Stimulated activated CD4-positive, alpha-beta T cell treated with anti-CD3 and anti-CD28 coated beads, Interleukin-4, amount 100 ng/mL, for 4 hours (primary cell): ENCODE measurements at places on chromosomes 5 and 9.

DNA sequence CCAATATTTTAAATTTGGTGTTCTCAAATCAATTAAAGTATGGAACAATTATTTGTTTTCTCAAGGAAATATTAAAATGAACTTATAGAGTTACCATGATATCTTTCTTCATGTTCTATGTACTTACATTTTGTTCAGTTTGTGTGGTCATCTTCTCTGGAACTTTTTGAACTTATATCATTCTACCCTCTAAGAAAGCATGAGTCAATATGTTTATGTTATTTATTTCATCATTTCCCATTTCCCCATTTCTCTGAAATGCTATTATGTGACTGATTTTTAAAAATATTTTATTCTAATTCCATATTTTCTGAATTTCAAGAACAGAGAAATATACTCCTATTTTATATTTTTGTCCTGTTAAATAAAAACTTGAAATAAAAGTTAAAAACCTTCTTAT, 123.5 kb upstream of the ACOT12 start:
- no peak for DNase-seq

GRCh38 chr5:76960004-76960625, 7.3 kb downstream of the CRHBP start:
- no peak for DNase-seq

DNA sequence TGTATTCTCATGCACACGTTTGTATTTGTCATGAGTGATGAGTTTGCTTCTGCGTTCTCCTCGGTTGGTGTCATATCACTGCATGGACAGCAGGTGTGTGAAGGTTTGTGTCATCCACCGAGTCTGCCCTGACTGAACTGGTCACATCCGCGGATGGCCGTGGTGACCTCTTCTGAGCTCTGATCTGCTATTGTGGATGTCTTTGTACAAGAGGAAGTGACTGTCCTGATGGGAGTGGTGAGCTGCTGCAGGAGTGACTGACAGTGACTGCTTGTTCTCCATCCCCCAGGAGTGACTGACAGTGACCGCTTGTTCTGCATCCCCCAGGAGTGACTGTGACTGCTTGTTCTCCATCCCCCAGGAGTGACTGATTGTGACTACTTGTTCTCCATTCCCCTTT, 69.9 kb downstream of the EHMT1 start:
- no peak for DNase-seq

GRCh38 chr9:100112677-100113336, 13.8 kb downstream of the INVS start:
- no peak for DNase-seq

DNA sequence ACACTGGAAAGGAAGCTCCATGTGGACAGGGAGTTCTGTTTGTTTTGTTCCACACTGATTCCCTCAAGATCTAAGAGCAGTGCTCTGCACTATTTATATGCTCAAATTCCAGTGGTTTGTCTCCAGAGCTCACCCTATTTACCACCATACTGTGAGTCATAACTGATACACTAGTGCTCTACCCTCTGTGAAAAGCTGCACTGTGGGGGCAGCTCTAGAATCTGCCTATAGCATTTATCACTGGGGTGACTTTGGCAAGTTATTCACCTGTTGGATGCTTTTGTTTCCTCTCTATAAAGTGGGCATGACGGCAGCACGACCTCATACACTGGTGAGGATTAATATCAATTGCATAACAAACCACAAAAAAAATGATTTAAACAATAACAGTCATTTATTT, 307.8 kb downstream of the NR2F1-AS1 start:
- no peak for DNase-seq

DNA sequence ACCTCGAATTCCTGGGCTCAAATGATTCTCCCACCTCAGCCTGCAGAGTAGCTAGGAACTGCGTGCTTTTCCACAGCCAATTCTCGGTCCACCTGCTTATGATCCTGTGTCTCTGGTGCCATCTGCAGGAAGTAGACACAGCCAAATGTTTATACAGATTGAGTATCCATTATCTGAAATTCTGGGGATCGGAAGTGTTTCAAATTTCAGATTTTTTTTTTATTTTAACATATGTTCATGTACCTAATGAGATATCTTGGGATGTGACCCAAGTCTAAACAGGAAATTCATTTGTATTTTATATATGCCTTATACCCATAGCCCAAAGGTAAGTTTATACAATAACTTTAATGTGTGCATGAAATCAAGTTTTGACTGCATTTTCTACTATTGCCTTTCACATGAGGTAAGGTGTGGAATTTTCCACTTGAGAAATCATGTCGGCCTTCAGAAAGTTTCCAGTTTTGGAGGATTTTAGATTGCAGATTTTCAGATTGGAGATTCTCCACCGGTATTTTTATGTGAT, 89.5 kb downstream of the ESM1 start:
- DNase-seq, result no peak

- no peak for DNase-seq
These were observed 1.3 kb upstream of the SMC5 start for GRCh38 chr9:70257502-70257901.

- no peak for DNase-seq
These were observed 15.8 kb downstream of the PTPA start for GRCh38 chr9:129126749-129127618.
